Stimulated activated CD4-positive, alpha-beta T cell treated with anti-CD3 and anti-CD28 coated beads, Interleukin-1b, Interleukin-23, amount 100 ng/mL, for 4 hours (primary cell): ENCODE measurements at places on chromosomes 6 and 20.

DNA sequence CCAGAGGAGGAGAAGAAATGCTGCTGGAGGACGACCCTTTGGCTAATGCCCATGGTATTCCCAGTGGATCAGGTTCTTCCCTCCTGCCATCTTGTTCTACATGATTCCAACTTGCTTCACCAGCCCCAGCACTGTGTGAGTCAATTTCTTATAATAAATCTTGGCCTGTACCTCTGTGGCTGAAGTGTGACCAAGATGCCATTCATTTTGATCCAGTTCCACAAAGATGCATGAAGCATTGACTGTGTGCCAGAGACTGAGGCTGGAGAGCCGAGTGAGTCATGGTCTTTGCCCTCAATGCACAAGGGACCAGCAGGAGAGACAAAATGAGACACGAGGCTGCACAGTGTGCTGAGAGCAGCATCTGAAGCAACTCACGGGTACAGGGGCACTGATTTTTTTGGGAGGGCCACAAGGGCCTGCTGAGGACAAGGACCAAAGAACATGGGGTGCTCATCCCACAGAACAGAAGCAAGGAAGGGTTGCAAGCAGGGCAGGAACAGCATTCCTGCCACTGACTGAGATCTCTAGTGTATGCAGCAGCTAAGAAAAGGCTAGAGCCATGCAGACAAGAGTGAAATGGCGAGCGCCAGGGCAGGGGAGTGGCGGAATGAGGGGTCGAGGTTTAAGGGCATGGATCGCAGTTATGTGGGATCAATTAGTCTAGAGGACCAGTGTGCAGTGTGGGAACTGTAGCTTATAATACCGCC lies 207.0 kb downstream of the THBS2 start:
- DNase-seq = no peak

DNA sequence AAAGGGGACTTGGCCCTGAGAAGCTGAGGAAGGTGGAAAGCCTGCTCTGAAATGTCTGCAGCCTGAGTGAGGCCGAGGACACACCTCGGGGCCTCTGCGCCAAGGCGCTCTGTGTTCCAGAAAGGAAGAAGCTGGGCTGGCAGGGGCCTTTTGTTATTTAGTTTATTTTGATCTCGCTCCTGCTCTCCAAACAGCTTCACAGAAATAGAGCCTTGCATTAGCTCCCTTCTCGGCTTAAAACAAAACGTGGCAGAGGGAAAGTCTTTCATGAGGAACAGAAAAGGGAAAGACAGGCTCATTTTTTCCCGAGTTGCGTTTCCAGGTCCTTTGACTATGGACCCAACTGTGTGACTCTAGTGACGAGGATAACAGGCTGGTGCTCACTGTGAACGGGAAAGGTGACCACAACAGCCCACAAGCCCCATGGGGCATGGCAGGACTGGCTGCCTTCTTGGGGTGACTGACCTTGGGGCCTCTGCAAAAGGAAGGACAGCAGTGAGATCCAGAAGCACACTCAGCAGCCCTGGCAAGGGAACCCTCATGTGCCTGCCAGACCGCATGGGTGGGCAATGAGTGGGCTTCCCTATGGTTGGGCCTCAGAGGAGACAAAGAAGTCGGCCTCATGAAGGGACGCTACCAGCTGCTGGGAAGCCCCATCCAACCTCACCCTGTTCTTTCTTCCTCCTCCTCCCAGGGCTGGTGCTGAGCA lies 18.7 kb downstream of the LEMD2 start:
- no peak for DNase-seq

DNA sequence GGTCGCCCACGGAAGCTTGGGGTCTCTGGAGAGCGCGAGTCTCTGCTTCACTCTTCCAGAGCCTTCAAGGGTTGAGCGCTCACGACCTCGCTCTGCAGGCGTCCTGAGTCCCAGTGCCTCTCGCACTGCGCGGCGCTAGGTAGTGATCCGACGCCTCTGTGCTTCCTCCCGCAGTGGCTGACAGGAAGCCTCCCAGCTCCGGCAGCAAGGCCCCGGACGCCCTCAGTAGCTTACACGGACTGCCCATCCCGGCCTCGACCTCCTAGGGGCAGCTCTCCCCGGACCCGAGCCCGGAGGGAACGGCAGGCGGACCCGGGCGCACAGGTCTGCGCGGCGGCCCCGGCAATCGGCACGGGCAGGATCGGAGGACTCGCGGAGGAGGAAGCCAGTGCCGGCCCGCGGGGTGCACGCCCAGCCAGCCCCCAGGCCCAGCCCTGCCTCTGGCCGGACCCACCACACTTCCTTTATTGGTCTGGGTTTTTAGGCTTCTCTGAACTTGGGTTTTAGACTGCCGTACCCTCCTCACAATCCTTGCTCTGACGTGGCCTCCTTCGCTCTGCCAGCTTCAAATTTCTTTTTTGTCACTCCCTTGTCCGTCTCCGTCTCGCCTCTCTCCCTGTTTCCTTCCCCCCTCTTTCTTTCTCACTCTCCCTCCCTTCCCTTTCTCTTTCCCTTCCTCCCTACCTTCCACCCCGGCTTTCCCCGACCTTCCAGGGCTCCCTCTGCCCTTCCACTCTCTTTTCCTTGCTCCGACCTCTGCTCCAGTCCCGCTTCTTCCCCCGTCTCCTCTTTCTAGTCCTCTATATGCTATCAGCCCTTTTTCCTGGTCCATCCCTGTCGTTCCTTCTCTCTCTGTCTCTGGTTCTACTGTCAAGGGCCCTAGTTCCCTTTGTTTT lies 9.1 kb downstream of the PAX1 start:
- no peak for DNase-seq

DNA sequence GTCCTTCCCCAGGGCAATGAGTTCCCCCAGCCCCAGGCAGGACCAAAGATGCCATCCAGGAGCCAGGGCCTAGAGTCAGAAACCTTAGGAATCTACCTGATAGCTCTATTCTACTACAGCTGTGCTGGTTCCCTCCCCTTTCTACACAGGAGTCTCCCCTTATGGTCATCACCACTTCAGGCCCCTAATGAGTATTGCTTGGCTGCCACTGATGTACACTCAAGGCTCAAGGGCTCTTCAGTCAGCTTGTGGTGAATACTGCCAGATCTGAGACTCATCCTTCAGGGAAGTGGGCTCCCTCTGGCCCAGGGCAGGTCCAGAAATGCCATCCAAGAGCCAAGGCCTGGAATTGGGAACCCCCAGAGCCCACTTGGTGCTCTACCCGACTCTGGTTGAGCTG lies 248.6 kb downstream of the ALDH8A1 start:
- no peak for DNase-seq

GRCh38 chr6:84764332-84765049 lies at the start of gene TBX18:
TSS of gene TBX18 (minus strand) at chr6:84764598. CDS start at chr6:84764181, 417 bp downstream.
- DNase-seq = no peak

DNA sequence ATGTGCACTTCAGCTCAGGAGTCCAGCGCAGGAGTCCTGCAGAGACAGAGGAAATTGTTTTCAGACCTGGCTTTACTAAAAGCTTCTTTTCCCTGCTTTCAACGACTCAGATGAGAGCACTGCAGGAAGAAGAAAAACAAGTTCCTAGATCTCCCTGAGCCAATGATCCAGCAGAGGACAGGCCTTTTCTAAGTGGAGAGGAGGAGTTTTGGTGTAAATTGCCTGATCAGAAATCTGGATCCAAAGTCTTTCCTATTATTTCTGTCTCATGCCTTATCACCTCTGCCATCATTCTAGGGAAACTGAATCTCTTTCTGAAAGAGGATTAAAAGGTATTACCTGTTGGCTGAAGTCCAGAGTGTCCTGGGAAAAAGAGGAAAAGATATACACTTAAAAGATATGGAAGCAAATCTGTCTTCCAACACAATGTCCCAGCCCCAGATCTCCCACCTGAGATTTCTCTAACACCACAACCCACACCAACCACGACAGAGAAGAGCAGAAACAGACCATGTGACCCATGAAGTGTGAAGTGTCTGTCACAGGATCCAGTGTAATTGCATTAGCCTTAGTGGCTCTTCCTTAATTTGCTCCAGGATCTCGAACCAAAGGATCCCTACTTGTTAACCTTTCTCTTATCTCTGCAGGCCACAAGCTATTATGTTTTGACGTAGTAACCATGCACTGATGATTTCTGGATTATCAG lies 23.1 kb upstream of the HLA-DRB5 start:
- no peak for DNase-seq

DNA sequence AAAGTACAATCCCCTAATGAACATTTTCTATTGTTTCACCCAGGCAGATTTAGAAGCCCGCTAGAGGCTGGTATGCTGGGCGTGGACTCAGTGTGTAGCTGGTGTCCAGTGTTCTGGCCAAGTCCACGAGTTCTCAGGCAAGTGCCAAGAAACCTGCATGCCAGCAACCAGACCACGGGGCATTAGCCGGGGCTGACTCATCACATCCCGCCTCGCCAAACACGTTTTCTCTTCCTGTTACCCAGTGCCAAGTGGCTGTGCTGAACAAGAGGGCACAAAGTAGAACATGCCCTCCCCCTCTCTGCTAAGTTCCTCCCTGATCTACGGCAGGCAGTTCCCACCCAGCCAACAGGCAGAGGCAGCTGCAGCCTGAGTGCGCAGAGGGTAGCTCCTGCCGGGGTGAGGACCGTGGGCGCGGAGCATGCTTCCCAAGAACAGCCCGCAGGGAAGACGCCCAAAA lies 29.6 kb downstream of the RAMACL start:
- no peak for DNase-seq
